Activated CD4-positive, alpha-beta T cell treated with anti-CD3 and anti-CD28 coated beads, Interleukin-10, Interleukin-2, amounts not matched to agents 100 ng/mL and 50 ng/mL, durations not matched to agents 16 hours and 8 hours (primary cell): ENCODE measurements at places on chromosomes 2 and 18.

- DNase-seq, result no peak
Measured at GRCh38 chr2:56182420-56182819, 1.4 kb upstream of the CCDC85A start.

DNA sequence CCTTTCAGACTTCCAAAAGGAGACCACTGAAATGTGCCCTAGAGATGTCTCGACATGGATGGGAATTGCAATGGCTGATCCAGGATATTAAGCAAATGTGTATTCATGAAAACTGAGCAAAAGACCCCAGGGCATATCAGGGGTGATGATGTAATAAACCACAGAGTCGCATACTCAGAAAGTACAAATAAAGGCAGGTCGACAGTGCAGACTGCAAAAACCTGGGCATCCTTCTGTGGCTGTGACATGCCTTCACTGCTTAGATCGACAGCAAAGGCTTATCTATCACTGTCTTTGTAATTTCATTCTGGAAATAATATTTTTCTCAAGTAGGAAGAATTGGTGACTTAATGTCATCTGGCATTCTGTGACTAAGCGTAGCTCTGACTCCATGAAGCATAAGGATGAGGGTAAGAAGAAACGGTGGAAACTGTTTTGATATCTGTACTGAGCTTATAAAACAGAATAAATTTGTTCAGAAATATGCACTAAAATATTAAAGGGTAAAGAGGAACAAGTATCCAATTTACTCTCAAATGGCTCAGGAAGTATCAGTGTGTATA lies 115.6 kb upstream of the NRP2 start:
- DNase-seq, result no peak

- peak; percentile 13 for DNase-seq
Measured at GRCh38 chr2:58035352-58035751, 11.3 kb upstream of the VRK2 start.

DNA sequence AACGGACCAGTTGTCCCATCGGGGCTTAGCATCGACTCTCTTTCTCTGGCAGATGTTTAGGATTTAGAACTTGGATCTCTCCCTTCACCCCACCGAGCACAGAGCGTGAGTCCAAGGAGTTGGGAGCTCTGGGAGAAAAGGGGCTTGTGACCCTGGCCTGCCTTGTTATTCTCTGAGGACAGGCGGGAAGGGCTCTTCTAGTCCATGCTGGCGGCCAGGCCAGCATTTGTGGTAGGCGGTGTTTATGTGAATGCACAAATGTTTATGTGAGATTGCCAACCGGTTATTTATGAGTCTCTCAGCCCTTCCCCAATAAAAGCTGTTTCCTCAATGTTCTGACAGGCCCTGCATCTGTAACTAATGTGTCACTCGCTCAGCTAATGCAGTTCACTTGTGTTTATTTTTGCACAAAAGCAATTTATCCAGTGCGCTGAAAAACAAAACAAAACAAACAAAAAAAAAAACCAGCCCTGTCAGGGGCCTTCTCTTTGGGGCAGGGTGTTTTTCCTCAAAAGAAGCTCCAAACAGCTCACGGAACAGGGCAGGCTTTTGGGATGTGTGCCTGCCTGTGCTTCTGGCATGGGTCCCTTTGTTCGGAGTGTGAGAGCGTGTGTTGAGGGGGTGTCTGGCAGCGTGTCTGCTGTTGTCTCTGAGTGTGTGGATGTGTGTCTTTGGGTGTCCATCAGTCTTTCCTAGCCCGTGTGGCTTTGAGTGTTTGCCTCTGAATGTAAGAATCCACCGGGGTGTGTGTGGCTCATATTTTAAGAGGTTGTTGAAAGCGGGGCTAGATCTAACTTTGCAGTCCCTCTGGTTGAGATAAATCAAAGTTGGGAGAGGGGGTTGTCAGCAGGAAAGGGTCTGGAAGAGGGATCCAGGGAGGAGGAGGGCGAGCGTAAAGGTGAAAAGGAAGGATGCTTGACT lies 52.8 kb upstream of the HAAO start:
- DNase-seq, result no peak

GRCh38 chr2:446303-446874 lies 158.5 kb upstream of the ALKAL2 start:
- no peak for DNase-seq

DNA sequence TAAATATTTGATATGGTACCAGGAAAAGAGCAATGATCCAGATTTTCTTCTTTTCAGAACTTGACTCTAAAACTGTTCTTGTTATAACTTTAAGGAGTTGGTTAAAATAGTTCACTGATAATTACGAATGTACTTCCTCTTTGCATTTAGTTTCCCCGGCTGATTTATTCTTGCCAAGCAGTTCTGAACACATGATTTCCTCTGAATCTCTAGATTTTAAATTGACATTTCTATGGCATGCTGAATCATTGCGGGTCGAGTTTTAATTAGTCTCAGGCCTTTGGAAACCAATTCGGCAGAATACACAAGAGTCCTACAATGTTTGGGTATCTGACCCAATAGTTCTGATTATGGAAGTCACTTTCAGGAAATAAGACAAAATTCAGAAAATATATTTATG lies 37.3 kb upstream of the DNAH7 start:
- DNase-seq, result no peak

DNA sequence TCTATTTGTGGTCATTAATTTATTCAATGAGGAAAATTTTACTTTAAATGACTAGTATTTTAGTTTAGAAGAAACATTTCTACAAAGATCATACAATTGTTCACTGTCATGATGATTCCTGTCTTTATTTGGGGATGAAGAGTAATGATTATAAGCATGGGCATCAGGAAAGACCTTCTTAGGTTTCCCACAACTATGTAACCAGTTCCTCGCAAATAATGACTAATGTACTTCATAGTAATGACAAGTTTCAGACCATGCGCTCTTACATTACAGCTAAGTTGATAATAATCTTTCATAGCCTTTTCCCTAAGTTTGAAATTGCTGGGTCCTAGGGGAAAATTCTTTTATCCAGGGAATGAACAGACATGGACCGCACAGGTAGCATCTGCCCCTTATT lies 90.5 kb downstream of the MYO5B start:
- DNase-seq, result no peak

DNA sequence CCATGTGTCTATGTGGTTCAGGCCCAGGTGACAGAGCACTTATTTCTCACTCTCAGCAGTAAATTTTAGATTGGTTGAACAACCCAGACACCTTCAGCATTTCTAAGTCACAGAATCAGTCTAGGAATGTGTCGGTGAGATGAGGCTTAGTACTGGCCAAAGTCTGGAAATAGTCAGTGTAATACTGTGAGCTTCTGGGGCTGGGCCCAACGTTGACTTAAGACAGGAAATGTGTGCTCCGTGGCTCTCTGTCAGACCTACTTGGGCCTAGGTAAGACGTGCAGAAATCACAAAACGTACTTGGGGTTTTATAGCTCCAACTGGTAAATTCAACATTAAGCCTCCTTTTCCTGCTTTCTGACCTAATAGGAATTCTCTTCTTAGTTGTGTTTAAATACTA lies 160.3 kb upstream of the COL3A1 start:
- DNase-seq, result no peak

- peak; percentile 64 for DNase-seq
Measured at GRCh38 chr2:85409845-85410583, at the start of gene CAPG. Gene CAPG (minus strand): TSS chr2:85410366. CDS start chr2:85402145, 8,221 bp downstream.

GRCh38 chr2:101339266-101339880 lies 30.9 kb upstream of the RNF149 start:
- DNase-seq, result no peak

DNA sequence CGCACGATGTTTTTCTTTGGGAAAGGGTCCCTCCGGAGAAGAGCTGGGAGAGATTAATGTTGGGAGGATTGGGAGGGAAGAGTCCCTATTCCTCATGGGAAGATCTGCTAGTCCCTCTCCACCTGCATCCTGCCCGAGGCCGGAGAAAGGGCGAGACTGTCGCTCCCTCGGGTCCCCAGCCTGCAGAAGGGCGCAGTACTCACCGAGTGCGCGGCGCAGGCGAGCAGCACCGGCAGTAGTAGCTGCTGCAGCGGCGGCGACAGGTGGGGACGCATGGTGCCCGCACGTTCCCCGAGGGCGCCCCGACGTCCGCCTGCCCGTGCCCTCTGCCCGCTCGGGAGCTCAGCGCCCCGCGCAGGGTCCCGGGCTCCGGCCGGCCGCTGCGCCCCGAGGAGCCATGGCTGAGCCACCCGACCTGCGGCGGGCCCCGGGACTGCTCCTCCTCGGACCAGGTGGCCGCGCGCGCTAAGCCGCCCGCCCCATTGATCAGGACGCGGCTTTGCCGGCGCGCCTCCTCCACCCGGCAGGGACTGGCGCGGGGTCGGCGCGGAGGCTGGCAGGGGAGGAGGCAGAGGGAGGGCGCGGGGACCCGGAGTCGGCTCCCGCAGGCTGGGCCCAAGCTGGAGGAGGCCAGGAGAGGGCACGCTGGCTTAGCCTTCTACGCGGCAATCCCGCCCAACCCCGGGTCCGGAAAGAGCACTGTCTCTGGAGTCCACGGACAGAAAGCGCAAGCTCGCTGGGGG lies at the start of gene SCTR:
Gene SCTR (minus strand): TSS at position 532 of the 743 bp plus-strand sequence. CDS start 257 bp downstream, at position 275.
- DNase-seq, result no peak

- DNase-seq, result no peak
Measured at GRCh38 chr18:26271917-26272549, 45.8 kb downstream of the TAF4B start.

GRCh38 chr2:85523062-85523902 lies 15.7 kb upstream of the MAT2A start:
- DNase-seq, result no peak

DNA sequence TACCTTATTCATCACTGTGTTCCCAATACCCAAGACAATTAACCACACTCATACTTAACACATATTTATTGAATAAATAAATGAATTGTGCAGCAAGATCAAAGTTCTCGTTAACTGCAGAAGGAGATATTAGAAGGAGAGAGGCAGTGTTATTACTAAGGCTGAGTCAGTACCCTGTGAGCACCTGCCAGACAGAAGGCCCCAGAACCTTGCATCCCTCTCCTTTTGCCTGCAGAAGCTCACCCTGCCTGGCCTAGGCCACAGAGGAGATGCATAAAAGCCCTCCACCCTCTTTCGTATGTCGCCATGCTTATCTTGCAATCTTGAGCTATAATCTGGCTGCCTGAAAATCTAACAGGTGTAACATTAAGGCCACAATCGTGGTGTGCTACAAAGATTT lies 20.5 kb upstream of the RNF149 start:
- DNase-seq, result no peak

DNA sequence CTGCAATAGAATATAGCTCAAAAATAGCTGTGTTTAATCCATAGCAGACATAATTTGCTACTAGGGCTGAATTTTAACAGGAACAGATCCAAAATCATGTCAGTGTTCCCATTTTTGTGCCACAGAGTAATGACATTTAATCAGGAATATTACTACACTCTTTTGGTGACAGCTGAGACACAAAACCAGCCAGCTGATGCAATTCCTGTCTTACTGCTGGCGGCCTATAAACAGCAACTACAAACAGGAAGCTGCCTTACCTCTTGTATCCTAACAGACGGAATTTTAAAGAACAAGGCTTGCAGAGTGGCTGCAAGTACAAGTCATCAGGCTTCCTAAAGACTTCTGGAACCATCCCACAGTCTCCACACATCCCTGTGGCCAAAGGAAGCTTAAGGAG lies 218.1 kb downstream of the ZNF521 start:
- no peak for DNase-seq
